ENCODE measurements at places on chromosomes 7 and 10.

GRCh38 chr7:121329191-121330052 is 622 bp downstream of the WNT16 start:
- DNase-seq, result no peak

DNA sequence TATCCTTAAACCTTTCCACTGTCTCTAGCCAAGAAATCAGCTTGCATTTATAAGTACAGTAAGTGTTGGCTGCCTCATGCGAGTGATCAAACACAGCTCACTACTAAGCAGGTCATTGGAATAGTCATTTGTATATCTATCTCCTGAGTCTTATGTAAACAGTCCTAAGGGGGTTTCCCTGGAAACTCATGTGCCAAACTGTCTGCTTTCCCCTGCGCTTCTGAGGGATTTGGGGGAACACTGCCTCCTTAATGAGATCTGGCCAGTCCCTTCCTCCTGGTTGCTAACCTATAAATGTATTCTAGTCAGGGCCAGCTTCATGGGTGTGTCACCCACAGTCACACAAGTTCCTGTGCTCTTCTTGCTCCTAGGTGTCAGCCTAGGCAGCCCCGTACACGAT is 133.1 kb downstream of the CD36 start:
- no peak for DNase-seq

GRCh38 chr10:95837356-95837776 is 70.4 kb upstream of the CC2D2B start:
- DNase-seq, result no peak

DNA sequence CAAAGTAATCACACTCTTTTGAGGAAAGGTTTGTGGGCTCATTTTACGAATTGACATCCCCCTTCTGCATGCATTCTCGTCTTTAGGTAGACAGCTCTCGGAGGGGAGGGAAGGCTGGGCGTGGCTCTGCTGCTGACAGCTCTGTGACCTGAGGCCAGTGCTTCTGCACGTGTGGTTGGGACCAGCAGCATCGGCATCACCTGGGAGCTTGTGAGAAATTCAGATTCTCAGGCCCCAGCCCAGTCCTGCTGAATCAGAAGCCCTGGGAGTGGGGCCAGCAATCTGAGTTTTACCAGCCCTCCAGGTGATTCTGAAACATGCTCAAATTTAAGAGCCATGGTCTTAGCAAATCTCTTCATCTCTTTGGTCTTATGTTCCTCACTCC is 89.4 kb downstream of the JCAD start:
- no peak for DNase-seq

DNA sequence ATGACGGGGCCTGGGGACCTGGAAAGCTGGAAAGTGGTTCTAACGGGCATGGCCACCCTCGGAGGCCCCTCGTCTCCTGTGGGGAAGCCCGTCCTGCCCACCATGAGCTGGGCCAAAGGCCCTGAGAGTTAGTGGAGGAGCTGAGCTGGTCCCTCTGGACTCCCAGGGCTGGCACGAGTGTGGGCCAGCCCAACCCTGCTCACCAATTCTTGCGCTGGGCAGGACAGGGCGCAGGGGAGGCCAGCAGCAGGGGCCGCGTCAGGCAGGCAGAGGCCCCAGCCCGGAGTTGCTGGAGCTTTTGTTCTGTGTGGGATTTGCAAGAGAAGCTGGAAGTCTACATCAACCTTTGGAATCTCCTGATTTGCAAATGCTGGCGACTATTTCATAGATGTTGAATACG is 29.8 kb downstream of the UNCX start:
- peak; percentile 57 for DNase-seq

DNA sequence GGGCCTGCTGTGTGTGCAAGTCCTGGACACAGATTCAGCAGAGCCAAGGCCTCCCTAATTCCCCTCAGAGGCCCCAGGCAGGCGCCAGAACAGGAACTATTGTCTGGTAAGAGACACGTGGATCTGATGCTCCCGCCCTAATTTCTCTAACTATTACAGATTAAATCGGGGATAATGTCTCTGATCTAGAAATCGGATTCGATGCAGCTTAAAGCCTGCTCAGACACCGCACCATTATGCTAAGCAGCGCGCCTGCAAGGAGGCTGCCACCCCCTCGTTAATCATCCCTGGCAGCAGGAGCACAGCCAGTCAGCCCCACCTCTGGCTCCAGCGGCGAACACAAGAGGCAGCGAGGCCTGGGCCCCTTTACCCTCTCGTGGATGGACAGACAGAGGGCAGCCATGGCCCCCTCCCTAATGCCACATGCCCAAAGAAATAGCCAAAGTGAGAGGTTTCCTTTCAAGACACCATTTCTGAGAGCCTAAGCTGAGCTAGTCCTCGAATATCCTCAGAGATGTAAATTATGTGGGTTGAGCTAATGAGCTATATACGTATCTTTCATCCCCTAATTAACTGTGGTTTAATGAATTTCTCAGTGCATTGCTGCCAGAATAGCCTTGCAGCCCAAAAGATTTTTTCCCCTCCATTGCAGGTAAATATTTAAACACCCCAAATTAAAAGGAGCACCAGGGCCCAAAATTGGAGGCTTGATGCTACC is 122.1 kb downstream of the GRID1 start:
- no peak for DNase-seq

DNA sequence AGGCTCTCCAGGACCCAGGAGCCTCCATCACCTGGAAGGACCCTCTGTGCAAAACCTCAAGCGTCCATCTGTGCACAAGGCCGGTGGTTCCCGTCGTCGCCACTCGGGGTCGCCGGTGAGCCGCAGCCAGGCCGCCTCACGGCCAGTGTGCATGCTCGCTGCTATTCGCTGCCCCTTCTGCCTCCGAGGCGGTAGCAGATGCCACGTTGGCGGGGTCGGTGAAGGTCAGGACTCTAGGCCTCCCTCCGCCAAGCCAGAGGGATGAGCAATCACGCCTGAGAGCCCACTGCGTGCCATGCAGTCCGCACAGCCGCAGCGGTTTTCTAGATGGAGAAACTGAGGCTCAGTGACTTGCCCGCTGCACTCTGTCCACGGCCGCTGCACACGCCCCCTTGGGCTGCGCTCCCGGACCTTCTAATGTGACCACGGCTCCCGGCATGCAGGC is 5.7 kb downstream of the UPK3B start:
- peak; percentile 58 for DNase-seq

DNA sequence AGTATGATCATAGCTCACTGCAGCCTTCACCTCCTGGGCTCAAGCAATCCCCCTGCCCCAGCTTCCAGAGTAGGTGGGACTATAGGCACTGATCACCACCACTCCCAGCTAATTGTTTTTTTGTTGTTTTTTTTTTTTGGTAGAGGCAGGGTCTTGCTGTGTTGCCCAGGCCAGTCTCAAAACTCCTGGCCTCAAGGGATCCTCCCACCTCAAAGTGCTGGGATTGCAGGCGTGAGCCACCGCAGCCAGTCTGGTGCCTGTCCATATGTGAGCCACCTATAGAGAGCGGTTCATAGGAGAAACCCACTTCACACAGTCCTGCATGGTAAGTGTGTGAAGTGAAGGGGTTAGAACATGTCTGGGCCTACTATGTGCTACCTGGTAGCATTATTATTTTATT is 47.5 kb downstream of the SLC29A4 start:
- no peak for DNase-seq

GRCh38 chr10:114550756-114551635 is 107.1 kb downstream of the ABLIM1 start:
- DNase-seq, result peak; percentile 53

DNA sequence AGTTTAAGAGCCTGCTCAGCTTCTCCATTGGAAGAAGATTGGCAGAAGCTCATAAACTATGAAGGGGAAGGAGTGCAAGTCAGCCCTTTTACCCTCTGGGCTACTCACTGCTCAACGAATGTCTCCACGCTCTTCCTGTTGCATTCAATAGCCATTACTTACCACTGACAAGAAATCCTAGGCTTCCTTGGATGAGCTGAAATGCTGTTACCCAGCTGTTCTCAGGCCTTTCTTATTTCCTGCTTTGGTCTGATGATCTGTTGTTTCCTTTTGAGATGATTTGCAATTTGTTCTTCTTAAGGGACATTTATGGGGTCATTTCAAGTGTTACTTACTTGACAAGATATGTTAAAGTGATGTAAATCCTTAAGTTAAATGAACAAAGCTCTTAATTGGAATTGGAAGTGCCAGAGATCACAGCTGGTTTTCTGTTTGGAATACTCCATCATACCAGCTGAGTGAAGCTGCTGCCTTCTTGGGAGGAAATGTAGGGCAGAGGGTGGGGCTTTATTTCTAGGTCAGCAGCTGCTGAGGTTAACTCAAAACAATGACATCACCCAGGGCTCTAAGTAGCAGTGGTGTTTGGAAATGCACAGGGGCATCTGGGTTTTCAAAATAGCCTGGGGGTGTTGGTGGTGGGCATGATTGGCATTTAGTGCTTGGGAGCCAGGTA is 170.0 kb downstream of the PRKCQ start:
- DNase-seq, result no peak

DNA sequence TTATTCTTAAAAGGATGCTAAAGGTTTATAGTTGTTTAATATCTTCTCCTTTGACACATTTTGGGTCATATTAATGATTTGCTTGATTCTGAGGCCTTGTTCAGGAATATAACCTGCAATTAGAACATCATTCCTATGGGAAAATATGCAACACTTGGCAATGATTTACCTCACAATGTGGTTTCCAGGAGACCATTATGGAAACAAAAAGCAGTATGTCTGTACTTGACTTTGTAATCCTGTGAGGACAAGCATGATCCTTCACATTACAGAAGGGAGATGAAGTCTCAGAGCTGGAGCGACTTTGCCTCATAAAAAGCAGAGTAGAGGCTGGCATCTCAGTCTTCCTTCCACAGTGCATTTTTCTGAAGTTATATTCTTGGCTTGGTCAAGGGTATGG is 57.0 kb upstream of the CDCA7L start:
- DNase-seq, result no peak

GRCh38 chr7:88928276-88928675 is 132.7 kb upstream of the TEX47 start:
- DNase-seq, result no peak

DNA sequence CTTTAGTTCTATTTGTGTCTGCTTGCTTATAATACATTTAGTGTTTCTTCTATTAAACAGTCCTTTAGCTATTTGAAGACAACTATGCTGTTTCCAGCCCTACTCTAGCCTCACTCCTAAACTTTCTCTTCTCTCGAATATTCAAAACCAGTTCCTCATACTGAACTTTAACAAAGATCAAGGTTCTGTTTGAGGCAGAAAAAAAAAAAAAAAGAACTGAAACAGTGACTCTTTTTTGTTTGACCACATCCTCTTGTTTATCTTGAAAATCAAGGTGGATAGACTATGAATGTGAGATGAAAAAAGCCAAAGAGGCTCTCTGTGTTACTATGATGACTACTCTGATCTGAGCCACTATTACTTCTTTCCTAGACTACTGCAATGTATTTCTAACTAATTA is 154.3 kb downstream of the ZNF365 start:
- no peak for DNase-seq

GRCh38 chr7:24438232-24438631 is 135.0 kb upstream of the PALS2 start:
- DNase-seq, result no peak

DNA sequence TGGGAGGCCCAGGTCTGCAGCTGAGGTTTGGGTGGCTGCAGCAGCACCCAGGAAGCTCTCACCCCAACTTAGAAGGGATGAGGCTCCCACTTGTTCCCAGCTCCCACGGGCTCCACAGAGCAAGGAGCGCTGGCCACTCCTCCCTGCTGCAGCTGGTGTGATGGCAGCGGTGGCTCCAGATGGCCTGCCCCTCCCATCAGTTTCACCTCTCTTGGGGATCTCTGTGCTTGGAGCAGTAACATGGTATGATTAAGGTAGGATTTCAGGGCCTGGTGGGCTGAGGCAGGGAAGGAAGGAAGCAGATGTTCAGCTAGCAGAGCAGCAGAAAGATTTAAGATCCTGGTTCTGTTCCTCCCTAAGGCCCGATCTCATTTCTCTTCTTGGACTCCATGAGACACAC is 66.8 kb upstream of the KIF5B start:
- no peak for DNase-seq

DNA sequence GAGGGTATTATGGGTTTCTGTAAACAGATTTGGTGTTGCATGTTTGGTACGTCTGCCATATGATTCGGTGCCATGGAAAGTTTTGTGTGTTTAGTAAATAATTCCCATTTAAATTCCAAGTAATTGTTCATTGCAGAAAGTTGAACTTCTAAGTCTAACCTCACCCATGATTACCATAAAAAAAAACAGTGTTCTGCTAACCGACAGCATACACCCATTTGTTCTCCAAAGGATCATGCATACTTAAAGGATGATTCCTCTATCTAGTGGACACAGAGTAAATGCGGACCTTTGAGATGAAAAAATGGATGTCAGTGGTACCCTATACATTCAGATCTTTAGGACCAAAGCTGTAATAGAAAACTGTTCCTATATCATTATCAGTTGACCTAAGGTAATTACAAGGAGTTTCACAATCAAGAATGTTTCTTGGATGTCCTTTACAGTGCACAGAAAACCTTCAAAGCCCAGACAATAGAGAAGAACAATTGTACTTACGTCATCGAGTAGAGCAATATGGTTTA is 209.9 kb downstream of the CRPPA start:
- DNase-seq, result no peak

- DNase-seq, result no peak
Observed at GRCh38 chr10:106278383-106278782, 886.1 kb downstream of the SORCS1 start.

- DNase-seq, result no peak
Observed at GRCh38 chr7:130154501-130155317, 50.5 kb downstream of the TMEM209 start.

GRCh38 chr10:73225518-73225917 is 21.5 kb downstream of the DNAJC9 start:
- no peak for DNase-seq

GRCh38 chr7:123819001-123819400 is 26.0 kb upstream of the HYAL4 start:
- DNase-seq, result no peak

GRCh38 chr7:127949769-127950222 is 81.4 kb downstream of the LRRC4 start:
- DNase-seq, result no peak

DNA sequence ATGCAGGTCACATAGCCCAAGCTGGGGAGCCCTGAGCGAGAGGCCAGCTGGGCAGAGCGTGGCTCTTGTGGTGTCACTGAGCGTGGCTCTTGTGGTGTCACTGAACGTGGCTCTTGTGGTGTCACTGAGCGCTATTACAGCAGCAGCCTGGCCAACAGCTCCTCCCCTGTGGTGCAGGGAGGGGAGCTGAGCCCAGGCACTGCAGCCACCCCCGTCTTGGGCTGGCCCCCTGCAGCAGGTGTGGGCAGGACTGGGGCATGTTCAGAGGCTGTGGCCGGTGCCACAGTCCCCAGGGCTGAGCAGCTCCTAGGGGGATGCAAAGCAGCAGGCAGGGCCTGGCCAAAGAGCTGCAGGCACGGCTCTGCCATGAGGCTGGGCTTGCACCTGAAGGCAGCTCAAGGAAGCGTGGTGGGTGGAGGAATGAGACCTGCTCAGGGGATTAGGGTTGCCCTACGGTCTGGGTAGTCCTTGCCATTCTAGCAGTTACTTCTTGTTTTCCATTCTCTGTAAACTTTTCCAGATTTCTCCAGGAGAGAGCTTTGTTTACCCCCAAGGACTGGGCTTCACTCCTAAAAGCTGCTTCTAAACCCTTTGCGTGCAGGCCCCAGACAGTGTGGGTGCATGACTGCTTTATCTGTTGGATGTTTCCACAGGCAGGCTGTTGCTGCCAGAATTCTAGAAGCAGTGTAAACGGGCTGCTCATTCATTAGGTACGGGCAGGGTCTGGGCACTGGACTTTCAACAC is 29.2 kb downstream of the ZNF783 start:
- no peak for DNase-seq

Data from aorta (tissue), 5 donors.